ENCODE measurements at places on chromosomes 11 and 22.
A peak's percentile ranks its signal among the peaks of the same experiment; 100 is the strongest.

DNA sequence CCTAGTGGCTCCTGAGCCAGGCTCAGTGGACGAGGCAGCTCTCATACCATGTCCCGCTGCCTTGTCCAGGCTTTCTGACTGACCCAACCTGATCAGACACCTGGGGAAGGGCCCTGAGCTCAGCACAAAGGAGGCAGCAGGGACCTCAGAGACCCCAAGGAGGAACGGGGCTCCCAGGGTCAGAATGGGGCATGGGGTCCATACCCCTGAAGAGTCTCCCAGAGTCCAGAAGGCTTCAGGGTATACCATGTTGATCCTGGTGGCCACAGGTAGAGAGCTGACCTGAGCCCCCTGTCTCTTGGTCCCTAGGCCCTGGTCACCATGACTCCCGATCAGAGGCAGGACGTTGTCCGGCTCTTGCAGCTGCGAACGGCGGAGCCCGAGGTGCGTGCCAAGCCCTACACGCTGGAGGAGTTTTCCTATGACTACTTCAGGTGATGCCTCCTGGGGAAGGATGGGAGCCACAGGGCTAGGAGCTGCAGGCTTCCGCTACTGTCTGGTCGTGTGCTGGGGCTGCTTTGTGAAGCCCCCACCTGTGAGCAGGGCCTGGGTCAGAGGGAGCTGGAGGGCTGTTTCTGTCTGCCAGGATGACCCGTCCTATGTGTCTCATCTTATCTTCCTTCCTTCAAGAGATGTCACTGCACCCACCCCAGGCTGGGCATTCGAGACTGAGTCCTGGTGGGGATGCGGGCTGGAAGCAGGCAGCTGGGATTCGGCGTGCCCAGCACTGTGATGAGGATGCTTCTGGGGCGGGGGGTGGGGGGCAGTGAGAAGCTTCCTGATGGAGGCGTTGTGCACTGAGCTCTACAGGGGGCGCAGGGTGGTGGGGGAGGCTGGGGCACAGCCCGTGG is 74.2 kb downstream of the MYO7A start:
- no peaks in the 10 kb centered on the region for H3K4me1 ChIP-seq
- H3K27me3 ChIP-seq, result no peaks in the 10 kb centered on the region
- DNase-seq, result no peak
- H3K27ac ChIP-seq, result no peak overlapping the region

GRCh38 chr11:62260261-62260953 is 9.6 kb upstream of the SCGB2A2 start:
- H3K27ac ChIP-seq, result no peak overlapping the region
- H3K4me3 ChIP-seq, result no peak overlapping the region
- H3K36me3 ChIP-seq, result no peaks in the 10 kb centered on the region
- no peak for DNase-seq

- DNase-seq, result no peak
- peaks cover 8% of the 10 kb centered on the region for H3K4me1 ChIP-seq
- H3K36me3 ChIP-seq, result no peaks in the 10 kb centered on the region
- H3K4me3 ChIP-seq, result no peak overlapping the region
- H3K27me3 ChIP-seq, result no peaks in the 10 kb centered on the region
- H3K27ac ChIP-seq, result no peak overlapping the region
Observed at GRCh38 chr22:20607157-20607907, 99.9 kb downstream of the MED15 start.

- H3K27ac ChIP-seq, result no peak overlapping the region
- H3K4me3 ChIP-seq, result no peak overlapping the region
- no peak for DNase-seq
- H3K36me3 ChIP-seq, result no peaks in the 10 kb centered on the region
- H3K27me3 ChIP-seq, result no peaks in the 10 kb centered on the region
- H3K4me1 ChIP-seq, result peaks cover 42% of the 10 kb centered on the region
Observed at GRCh38 chr22:19687561-19688300, 26.6 kb upstream of the SEPTIN5 start.

DNA sequence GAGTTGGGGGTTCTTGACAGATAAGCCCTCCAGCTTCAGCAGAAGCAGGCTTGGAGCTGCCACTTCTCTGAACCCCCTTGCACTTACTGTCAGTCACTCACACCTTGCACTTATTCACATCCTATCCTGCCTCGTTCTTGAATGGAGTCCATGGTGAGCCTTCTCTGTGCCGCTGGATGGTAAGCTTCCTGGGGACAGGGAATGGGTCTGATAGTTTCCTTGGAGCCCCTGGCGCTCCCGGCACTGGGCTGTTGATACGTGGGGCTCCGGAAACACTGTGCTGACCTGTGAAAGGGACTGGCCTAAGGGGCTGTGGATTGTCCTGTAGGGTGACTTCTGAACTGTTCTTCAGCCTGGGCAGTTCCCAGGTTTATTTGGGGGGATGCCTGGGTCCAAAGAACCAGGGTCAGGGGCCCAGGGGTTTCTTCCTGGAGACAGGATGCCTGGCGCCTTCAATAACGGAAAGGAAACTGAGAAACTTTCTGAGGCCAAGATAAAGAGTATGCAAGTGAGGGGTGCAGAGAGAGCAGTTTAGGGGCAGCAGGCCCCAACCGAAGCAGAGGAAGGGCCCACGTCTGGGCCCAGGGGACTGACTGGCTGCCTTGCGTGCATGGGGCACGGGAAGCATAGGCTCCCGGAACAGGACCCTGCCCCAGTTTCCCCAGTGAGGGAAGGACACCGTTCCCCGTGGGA is 709 bp upstream of the ST3GAL4 start:
- no peaks in the 10 kb centered on the region for H3K36me3 ChIP-seq
- peak overlapping the region; percentile 88 for H3K27ac ChIP-seq
- peak overlapping the region; percentile 86 for H3K4me3 ChIP-seq
- H3K27me3 ChIP-seq, result no peaks in the 10 kb centered on the region
- DNase-seq, result no peak

GRCh38 chr11:60111793-60112192 is 23.3 kb downstream of the MS4A2 start:
- no peak for DNase-seq
- H3K36me3 ChIP-seq, result no peaks in the 10 kb centered on the region
- H3K27ac ChIP-seq, result no peak overlapping the region
- H3K4me1 ChIP-seq, result no peaks in the 10 kb centered on the region
- no peaks in the 10 kb centered on the region for H3K27me3 ChIP-seq

DNA sequence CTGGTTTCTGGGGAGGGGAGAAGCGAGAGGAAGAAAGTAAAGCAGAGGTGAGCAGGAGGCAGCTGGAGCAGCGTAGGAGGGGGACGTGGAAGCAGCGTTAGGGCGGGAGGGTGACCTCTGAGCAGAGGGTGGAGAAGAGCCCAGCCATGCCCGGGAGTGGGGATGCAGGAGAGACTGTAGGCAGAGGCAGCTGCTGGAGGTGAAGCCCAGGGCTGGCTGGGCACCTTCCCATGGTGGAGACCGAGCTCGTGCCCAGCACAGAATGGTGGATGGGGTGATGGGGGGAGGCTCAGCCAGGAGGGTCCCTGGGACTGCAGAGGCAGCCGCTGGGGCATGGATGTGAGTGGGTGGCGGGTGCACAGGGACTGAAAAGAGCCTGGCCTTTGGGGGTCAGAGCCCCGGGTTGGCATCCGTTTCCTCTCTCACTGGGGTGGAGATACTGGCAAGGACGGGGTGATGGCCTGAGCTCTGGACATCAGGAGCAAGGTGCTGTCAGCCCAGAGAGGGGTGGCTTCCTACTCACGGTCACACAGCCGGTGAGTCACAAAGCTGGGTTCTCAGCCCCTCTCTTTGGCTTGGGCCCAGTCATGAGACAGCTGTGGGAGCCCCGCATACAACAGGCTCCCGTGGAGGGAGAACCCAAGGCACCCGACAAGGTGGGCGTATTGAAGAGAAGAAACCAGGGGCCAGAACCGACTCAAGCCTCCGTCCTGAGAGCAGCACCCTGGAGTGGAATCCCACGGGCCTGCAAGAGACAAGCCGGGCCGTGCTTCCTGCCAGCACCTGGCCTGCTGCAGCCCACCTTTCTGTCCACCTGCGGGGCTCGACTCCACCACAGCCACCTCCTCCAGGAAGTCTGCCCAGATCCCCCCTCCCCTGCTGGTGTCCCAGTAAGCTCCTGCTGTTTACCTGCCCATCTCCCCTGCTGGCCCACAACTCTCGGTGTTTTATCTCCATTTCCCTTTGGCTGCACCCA is 45.8 kb upstream of the FGF3 start:
- H3K36me3 ChIP-seq, result no peaks in the 10 kb centered on the region
- H3K4me1 ChIP-seq, result no peaks in the 10 kb centered on the region

GRCh38 chr11:7592711-7593110 is 78.9 kb downstream of the PPFIBP2 start:
- DNase-seq, result no peak
- no peak overlapping the region for H3K4me3 ChIP-seq
- H3K27ac ChIP-seq, result no peak overlapping the region
- no peaks in the 10 kb centered on the region for H3K27me3 ChIP-seq
- no peaks in the 10 kb centered on the region for H3K36me3 ChIP-seq

- DNase-seq, result no peak
- peaks cover 43% of the 10 kb centered on the region for H3K4me1 ChIP-seq
- no peaks in the 10 kb centered on the region for H3K27me3 ChIP-seq
- no peak overlapping the region for H3K27ac ChIP-seq
- no peak overlapping the region for H3K4me3 ChIP-seq
- H3K36me3 ChIP-seq, result no peaks in the 10 kb centered on the region
Observed at GRCh38 chr11:27456140-27456794, 16.3 kb downstream of the LGR4 start.

DNA sequence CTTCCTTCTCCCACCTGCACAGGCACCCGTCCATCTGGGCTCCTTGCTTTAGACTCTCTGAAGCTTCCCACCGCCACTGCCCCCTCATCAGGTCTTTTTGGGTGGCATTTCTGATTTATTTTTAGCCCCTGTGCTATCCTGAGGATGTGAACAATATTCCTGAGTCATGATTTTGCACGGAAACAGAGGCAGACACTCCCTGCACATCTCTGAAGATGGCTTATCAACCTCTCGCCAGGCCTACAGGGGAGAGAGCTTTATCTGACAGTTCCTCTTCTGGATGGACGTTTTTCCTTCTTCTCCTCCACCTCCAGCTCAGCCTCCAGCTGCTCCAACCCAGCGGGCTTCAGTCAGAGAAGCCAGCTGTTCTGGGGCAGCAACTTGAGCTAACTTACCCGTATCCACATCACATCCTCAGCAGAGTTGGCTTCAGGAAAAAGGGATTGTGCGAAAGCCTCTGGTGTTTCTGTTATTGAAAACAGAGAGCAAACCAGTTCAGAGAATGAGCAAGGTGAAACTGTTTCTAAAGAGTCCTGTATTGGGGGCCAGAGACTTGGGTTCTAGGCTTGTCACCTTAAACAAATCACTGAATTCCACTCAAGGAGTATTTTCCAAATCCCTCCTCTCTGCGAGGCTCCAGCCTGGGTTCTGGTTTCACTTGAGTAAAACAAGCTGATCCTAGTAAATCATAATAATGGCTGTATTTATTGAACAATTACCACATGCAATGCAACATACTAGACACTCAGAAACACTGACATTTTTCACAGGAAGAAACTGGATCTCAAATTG is 33.1 kb upstream of the ETS1 start:
- H3K4me3 ChIP-seq, result no peak overlapping the region
- no peaks in the 10 kb centered on the region for H3K27me3 ChIP-seq
- no peak for DNase-seq
- H3K4me1 ChIP-seq, result peaks cover 17% of the 10 kb centered on the region
- H3K27ac ChIP-seq, result peak overlapping the region; percentile 84

GRCh38 chr22:47192651-47193437 is 430.4 kb downstream of the TBC1D22A start:
- no peak overlapping the region for H3K4me3 ChIP-seq
- H3K27ac ChIP-seq, result no peak overlapping the region
- H3K4me1 ChIP-seq, result no peaks in the 10 kb centered on the region
- H3K36me3 ChIP-seq, result no peaks in the 10 kb centered on the region
- no peaks in the 10 kb centered on the region for H3K27me3 ChIP-seq

DNA sequence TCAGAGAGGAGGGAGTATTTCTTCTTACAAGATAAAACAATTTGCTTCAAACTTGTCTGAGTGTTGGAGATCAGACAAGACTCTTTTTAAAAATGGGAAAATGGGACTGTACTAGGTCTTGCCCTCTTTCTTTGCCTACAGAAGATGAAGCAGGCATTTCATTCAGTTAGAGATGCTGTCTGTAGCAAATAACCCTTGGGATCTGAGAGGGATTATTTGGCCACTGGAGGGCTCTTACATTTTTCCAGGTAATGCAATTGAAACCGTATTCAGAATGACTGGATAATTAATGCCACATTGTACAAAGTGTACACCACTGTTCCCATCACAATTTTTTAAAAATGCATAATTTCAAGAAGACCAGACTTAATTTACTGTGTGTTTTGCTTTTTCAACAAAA is 258.5 kb upstream of the KIRREL3 start:
- no peaks in the 10 kb centered on the region for H3K27me3 ChIP-seq
- H3K4me3 ChIP-seq, result no peak overlapping the region
- no peak overlapping the region for H3K27ac ChIP-seq
- DNase-seq, result no peak
- no peaks in the 10 kb centered on the region for H3K4me1 ChIP-seq

DNA sequence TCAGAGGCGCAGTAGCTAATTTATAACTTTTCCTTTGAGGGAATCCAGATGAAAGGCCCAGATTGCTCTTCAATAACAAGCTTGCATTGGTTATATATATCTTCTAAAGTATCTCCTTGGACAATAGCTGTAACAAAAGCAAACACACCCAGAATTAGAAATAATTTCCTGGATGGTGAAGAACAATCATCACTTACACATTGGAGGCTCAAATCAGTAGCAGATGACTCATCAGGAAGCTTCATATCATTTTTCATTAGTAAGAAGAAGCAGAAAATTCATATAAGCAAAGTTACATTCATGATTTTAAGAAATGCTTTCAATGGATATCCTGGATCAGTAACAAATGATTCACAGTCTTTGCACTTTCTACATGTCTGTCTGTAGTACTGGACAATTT is 173.6 kb upstream of the CCDC90B start:
- H3K4me3 ChIP-seq, result no peak overlapping the region
- no peak for DNase-seq
- no peak overlapping the region for H3K27ac ChIP-seq
- no peaks in the 10 kb centered on the region for H3K4me1 ChIP-seq

- H3K36me3 ChIP-seq, result no peaks in the 10 kb centered on the region
- no peak overlapping the region for H3K27ac ChIP-seq
- H3K4me1 ChIP-seq, result peaks cover 25% of the 10 kb centered on the region
- no peaks in the 10 kb centered on the region for H3K27me3 ChIP-seq
Observed at GRCh38 chr11:64297699-64298358, 2.3 kb upstream of the CATSPERZ start.

GRCh38 chr11:60867871-60868681 is 734 bp downstream of the ZP1 start:
- H3K4me1 ChIP-seq, result peaks cover 20% of the 10 kb centered on the region
- H3K27ac ChIP-seq, result no peak overlapping the region
- H3K27me3 ChIP-seq, result no peaks in the 10 kb centered on the region
- no peaks in the 10 kb centered on the region for H3K36me3 ChIP-seq
- no peak overlapping the region for H3K4me3 ChIP-seq
- DNase-seq, result no peak

- DNase-seq, result no peak
- peaks cover 52% of the 10 kb centered on the region for H3K4me1 ChIP-seq
- no peaks in the 10 kb centered on the region for H3K27me3 ChIP-seq
- peaks cover 53% of the 10 kb centered on the region for H3K36me3 ChIP-seq
Observed at GRCh38 chr11:68525930-68526329, 65.4 kb downstream of the PPP6R3 start.

- H3K4me1 ChIP-seq, result no peaks in the 10 kb centered on the region
- H3K27ac ChIP-seq, result no peak overlapping the region
- no peak for DNase-seq
- H3K4me3 ChIP-seq, result no peak overlapping the region
Observed at GRCh38 chr11:100575860-100576717, 111.0 kb upstream of the ARHGAP42 start.
